ENCODE measurements at places on chromosomes 1 and 21. TPM values are rescaled to one million over a fixed set of nuclear protein-coding genes. Genes with fewer than 3 reads are reported as not detected.

DNA sequence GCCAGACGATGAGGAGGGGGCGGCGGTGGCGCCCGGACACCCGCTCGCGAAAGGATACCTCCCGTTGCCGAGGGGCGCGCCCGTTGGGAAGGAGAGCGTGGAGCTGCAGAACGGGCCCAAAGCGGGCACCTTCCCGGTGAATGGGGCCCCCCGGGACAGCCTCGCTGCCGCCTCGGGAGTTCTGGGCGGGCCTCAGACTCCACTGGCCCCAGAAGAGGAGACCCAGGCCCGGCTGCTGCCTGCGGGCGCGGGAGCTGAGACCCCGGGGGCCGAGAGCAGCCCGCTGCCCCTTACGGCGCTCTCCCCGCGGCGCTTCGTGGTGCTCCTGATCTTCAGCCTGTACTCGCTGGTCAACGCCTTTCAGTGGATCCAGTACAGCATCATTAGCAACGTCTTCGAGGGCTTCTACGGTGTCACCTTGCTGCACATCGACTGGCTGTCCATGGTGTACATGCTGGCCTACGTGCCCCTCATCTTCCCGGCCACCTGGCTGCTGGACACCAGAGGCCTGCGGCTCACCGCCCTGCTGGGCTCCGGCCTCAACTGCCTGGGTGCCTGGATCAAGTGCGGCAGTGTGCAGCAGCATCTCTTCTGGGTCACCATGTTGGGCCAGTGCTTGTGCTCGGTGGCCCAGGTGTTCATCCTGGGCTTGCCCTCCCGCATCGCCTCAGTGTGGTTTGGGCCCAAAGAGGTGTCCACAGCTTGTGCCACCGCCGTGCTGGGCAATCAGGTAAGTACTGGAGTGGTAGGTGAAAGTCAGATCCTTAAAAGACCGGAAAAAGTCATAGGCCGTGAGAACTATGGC is 588 bp downstream of the FLVCR1 start:
- H3K4me3 ChIP-seq, result no peak overlapping the region
- H3K27ac ChIP-seq, result no peak overlapping the region

DNA sequence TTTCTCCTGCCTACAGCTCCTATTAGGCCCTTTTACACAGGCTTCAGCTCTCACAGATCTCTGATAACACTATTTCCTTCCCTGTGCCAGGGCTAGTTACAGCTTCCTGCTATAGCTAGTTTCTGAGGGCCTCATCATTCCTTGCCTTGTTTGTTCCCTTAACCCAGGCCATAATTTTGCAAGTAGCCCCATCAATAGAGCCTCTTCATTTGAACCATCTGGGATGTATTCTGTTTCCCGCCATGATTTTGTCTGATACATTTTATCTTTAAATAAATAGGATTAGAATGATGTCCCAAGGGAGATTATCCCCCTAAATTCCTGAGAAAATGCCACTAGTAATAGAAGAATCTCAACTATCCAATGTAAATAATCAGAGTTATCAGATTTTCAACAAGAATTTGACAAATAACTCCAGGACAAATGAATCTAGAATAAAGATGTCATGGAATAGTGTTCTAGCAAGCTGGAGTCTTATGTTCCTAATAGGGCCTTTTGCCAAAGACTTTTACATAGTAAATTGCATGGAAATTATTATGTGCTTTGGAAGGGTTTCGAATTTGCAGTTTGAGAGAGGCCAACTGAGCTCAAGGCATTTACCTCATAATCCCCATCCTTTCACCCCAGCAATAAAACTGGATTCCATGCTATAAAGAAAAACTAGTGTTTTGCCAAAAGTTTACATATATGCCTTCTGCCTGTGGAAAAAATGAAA is 16.1 kb downstream of the IFT25 start:
- H3K4me3 ChIP-seq, result no peak overlapping the region
- no peaks in the 10 kb centered on the region for H3K4me1 ChIP-seq
- no peaks in the 10 kb centered on the region for H3K27me3 ChIP-seq
- peaks cover 34% of the 10 kb centered on the region for H3K36me3 ChIP-seq
- DNase-seq, result no peak

- H3K4me1 ChIP-seq, result no peaks in the 10 kb centered on the region
- H3K27ac ChIP-seq, result no peak overlapping the region
- peaks cover 25% of the 10 kb centered on the region for H3K36me3 ChIP-seq
- no peak overlapping the region for H3K4me3 ChIP-seq
Measured at GRCh38 chr1:89578151-89578550, 53.5 kb downstream of the LRRC8B start.

The MTARC1 gene
- 33.7 TPM for total RNA-seq

The NAV1 gene
- total RNA-seq, result 21.6 TPM

Measured in H9 (cell line).